AG08396 (cell line): ENCODE measurements at places on chromosomes 12 and 14.
A peak's percentile ranks its signal among the peaks of the same experiment; 100 is the strongest.

DNA sequence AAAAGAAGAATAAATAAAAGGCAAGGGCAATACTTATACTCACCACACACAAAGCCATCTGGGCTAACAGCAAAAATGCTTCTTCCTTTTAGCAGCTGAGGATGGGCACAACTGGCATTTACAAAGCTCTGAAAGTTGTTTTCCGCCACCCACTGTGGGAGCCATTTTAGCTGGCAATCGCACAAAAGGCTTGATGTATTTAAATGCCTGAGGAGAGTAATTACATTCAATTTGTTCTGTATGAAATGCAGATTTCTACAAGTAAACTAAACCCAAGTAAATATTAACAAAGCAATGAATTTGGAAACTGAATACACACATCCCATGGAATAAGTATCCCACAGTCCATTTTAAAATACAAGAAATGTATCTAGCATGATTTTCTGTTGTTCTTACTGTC is 37.5 kb downstream of the LRIG3 start:
- no peak for DNase-seq

- DNase-seq: no peak
Measured at GRCh38 chr14:76138119-76138757, 13.5 kb upstream of the GPATCH2L start.

DNA sequence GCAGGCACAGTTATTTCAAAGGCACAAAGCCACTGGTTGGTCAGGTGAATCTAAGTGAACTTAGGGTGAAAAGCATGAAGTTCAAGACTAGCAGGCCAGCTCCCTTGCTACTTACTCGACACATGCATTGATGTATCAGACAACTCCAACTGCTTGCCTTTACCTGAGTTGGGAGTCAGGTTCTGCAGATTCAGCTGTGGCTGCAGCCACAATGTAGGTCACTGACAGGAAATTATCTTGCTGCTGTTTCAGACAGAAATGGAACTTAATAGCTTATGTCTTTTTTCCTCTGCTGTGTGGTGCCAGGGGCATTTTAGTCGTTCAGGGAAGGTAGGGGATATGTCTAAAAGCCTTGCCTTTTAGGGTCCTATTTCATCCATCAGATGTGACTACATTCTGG is 125.6 kb upstream of the RPH3A start:
- DNase-seq: no peak

DNA sequence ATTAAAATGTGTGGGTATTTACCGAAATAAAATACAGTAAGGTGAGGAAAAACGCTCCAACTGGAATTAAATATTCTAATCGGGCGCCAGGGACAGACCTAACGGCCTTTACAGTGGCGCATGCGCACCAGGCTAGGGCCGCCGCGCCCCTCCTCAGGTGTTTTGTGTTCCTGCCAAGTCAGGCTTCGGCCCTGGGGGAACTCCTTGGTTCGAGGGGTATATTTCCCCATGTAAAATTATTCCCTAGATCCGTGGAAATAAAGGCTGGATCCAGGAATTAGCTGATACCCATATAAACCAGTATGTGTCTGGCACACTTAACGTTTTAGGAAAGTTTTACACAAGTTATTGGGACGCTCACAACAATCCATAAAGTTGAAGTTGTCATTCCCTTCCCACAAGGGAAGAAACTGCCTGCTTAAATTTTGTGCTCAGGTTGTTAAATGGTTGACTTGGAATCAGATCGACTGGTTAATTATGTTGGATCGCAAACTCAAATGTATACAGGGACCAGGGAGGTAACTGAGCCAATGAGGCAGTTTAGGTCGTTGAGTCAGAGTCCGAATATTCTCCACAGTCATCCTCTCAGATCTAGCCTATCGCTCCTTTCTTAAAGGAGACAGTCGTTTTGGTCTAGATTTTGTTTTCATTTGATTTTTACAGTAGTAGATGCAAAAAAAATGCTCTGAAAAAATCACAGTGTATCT is 621 bp upstream of the ANAPC7 start:
- DNase-seq: peak; percentile 91

DNA sequence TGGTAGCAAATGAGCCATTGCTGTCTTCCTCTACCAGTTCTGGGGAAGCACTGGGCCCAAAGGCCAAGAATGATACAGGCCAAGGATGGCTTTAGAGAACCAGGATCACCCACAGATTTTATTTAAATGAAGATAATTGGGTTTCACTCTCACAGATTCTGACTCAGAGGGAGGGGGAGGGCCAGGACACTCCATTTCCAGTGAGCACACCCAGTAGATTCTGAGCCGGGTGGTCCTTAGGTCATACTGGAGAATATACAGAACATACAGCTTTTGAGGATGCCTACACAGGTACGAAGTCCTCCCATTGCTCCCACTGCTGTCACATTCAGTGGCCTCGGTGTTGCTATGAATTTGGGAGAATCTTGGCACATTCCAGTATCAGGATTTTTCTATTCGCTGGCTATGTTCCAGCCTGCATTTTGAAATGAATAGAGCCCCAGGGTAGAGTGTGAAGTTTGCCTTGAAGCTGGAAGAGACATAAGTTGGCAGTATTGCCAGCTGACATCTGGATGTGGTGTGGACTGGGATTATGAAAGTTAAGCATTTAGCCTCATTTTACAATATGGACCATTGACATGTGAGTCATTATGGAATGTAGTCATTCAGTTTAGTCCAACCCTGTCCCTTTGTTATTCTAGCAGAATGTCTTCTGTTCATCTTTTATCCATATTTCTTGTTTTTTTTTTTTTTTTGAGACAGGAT is 45.8 kb upstream of the POC1B start:
- DNase-seq: peak; percentile 9

DNA sequence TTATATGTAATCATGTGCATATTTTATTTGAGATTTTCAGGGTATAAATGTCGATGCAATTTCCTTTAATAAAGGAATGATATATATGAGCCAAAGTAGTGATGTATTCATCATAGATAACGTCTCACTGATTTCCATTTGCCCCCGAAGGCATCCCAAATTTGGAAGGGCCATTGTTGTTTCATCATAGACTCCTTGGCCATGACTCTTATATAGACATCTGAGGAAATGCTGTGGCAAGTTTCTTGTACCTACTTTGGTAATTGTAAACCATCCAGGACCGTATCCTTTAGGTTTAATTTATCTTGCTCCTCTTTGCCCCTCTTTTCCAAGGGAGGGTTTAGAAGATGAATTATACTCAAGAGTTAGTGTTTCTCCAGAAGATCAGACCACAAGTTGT is 84.7 kb downstream of the SAMD4A start:
- no peak for DNase-seq

DNA sequence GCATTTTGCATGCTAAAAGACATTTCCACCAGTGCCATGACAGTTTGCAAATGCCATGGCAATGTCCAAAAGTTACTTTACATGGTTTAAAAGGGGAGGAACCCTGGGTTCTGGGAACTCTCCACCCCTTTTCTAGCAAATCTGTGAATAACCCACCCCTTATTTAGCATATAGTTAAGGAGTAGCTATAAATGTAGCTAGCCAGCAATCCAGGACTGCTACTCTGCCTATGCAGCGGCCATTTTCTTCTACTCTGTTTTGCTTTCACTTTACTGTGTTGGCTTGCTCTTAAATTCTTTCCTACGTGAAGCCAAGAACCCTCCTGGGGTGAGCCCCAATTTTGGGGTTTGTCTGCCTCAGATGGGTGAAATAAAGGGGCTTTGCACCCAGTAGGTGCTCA is 141.0 kb downstream of the PTPN11 start:
- no peak for DNase-seq

DNA sequence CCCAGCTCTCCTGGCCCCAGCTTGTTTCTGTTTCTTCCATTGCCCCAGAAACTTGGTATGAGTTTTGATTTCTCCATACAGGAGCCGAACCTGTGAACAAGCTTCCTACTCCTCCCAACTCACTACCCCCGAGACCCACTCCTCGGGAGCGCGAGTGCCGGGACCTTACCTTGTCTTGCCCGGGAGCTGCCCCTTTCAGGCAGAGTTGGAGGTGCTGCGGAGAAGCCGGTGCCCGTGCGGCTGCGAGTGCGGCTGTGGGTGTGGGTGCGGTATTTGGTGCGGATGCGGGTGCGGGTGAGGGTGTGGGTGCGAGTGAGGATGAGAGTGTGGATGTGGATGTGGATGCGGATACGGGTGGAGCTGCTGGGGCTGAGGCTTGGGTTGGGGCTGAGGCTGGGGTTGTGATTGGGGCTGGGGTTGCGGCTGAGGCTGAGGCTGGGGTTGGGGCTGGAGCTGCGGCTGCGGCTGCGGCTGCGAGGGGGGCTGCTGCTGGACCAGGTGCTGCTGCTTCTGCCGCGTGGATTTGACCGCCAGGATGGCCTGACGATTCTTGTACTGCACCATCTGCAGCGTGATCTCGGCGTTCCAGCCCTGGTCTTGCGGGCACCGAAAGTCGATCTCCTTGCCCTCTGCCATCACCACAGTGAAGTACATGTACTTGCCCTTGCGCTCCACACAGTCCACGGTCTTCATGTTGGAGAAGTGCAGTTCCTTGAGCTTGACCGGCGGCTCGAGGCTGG is 1.1 kb downstream of the PHLDA1 start:
- DNase-seq: no peak

GRCh38 chr14:105178069-105178867 is 2.8 kb downstream of the NUDT14 start:
- no peak for DNase-seq
